Stimulated activated CD4-positive, alpha-beta T cell treated with anti-CD3 and anti-CD28 coated beads, Interleukin-15, amount 100 ng/mL, for 1 hour (primary cell): ENCODE measurements at places on chromosomes 4 and X.
A peak's percentile ranks its signal among the peaks of the same experiment; 100 is the strongest.

GRCh38 chr4:6696611-6697010 is 2.9 kb downstream of the S100P start:
- no peak for DNase-seq

GRCh38 chrX:102712981-102713625 is 855 bp downstream of the GPRASP2 start:
- DNase-seq, result no peak

- DNase-seq, result no peak
Measured at GRCh38 chrX:361231-362145, 25.2 kb downstream of the PPP2R3B start.

GRCh38 chr4:72352711-72353110 is 216.3 kb downstream of the ADAMTS3 start:
- DNase-seq, result no peak

GRCh38 chr4:21709031-21709430 is 239.5 kb downstream of the KCNIP4 start:
- no peak for DNase-seq

DNA sequence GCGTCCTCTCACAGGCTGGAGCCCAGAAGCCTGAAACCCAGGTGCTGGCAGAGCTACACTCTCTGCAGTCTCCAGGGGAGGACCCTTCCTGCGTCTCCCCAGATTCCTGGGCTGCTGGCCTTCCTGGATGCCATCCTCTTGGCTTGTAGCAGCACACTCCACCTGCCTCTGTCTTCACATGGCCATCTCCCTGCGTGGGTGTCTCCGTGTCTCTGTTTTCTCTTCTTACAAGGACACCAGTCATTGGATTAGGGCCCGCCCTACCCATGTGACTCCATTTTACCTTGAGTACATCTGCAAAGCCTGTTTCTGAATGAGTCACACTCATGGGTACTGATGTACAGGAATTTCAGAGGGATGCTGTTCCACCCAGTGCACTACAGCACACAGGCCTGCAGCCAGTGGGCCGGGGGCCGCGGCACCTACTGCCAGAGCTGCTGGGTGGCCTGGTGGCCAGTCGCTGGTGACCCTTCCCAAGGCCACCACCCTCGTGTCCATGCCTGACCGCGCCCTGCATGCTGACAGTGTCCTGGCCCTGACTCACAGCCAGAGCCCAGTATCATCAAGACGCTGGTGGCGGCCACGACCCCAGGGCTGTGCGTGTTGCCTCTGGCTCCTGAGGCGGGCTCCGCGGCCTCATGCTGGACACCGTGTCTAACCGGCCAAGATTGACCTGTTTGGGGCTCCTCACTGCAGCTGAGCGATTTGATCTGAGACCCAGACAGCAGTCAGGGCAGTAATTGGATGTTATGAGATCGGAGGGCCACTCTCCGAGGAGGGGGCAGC is 63.6 kb upstream of the NKX1-1 start:
- no peak for DNase-seq

GRCh38 chr4:168877511-168878491 is 132.3 kb downstream of the CBR4 start:
- DNase-seq, result no peak

DNA sequence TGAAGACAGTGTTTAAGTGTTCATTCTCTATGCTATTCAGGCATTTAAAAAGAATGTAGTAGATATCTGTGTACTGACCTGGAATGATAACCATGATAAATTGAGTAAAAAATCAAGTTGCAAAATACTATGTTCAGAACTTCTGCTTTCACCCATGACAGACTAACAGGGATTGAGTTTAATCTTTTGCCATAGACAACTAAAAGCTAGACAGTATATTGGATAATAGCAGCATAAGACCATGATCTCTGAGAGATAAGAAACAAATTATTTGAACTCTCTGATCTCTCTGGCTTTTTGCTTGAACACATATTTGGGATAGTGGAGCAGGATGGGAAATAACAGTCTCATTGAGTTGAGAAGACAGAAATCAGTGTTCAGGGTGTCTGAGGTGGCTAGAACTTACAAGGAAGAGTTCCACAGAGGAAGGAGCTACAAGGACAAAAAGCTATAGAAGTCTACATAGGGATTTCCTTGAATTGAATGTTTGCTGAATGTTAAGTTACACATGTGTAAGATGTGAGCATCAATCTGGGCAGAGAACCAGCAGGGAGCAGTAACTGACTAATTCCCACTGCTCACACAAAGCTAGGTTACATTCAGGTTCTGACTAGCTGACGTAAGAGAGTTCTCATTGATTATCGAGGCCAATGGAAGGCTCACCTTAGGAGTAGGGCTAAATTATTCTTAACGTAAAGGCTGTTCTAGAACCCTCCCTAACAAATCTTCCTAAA is 60.4 kb downstream of the SLC30A9 start:
- DNase-seq, result no peak

DNA sequence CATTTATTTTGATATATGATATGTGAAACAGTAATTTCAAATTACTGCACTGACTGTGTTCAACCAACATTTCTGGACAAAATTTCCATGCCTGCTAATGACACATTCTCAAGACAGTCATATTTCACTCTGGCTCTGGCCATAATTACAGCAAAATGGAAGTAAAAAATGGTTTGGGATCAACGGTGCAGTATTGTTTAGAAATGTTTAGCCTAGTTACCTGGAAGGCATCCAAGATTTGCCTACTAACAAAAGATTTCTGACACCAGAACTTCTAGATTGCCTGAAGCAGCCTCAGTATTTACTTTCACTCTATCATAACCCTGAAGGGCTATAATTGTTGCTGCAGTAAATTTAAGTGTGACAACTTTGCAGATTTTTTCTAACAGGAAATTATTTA is 416.3 kb downstream of the PCDH10 start:
- DNase-seq, result no peak

DNA sequence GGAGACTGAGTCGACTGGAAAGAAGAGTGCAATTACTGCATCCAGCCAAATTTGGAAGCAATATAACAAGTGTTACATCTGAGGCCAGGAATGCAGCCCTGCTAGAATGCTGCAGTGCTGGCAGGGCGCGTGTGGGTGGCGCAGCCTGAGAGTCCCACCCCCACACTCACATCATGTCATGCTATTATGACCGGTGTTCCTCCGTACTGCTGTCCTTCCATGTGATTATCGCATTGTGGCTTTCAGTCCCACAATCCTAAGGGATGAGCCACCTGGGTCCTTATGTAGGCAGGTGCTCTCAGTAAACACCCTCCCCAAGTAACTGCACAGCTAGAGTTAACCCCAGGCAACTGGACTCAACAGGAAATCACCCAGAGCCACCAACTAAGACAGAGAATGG is 122.6 kb upstream of the CPEB2 start:
- DNase-seq, result no peak

- no peak for DNase-seq
Measured at GRCh38 chrX:6149060-6149872, 79.4 kb downstream of the NLGN4X start.

GRCh38 chr4:159946983-159947615 is 844.2 kb downstream of the RAPGEF2 start:
- no peak for DNase-seq

DNA sequence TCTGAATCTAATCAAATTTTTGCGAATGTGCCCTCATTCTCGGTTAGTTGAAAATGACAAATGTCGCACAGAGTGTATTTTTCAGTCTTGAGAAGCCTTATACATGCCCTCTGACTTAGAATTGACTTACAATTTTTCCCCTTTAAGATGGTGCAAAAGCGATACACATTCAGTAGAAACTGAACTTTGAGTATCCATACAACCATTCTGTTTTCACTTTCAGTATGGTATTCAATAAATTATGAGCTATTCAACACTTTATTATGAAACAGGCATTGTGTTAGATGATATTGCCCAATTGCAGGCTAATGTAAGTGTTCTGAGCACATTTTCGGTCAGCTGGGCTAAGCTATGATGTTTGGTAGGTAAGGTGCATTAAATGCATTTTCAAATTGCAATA is 43.4 kb downstream of the SLC9A7 start:
- no peak for DNase-seq

DNA sequence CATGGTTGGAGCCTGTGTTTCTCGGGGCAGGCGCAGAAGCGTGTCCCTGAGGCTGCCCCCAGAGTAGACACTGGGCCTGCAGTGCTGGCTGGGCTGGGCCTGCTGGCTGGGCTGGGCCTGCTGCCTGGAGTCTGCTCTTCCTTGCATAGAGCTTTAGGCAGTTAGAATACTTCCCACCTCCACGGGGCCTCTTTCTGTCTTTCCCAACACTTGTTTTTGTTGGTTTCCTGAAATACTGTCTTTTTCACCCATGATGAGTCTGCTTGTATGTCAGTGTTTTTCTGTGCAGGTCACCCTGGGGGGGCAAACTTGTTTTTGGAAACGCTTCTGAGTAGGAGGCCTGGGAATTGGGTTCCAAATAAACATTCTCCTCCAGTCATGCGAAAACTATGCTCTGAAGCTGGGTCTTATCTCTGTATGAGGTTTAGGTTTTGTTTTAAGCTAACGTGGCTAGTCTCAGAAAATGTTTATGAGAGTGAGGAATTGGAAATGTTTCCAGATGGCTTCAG is 32.2 kb downstream of the TRMT44 start:
- DNase-seq, result no peak

GRCh38 chr4:70838666-70839588 is 763 bp downstream of the GRSF1 start:
- DNase-seq, result peak; percentile 31

- DNase-seq, result no peak
Measured at GRCh38 chr4:95272036-95272435, 276.7 kb downstream of the UNC5C start.

DNA sequence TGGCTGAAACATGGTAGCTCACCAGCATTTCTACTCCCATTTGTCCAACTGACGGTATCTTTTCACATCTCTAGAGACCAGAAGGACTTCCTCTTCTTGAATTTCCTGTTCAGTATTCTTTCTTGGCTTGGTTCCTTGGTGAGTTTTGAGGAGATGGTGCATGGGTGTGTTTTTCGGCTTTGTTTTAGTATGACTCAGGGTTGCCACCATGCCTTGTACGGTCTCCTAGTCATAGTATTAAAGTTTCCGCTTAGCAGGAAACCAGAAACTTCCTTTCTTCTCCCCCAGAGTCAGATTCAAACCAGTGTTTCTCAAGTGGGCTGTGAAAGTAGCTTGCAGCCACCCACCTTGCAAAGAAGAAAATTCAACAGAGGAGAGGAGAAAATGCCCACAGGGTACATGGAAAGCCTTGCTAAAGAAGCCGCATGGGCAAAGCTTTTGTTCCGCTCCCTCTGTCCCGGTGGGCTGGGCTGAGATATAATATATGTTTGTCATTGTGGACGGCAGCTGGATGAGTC is 5.7 kb downstream of the CD99 start:
- peak; percentile 30 for DNase-seq

DNA sequence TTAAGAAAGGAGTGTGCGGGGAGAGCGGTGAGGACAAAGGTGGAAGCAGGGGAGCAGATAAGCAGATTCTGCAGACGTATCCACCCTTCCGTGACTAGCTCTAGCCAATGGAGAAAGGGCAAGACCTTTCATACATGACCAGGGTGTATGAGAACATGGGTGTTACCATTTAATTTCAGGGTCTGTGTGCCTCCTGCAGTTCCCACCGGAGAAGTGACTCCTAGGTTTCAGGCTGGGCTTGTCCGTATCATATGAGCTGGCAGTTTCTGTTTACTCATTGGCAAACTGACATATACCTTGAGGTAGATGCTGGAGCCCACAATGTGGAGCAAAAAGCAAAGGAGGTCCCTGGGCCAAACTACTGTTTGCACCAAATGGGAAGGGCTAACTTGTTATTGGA is 6.8 kb downstream of the RBM47 start:
- no peak for DNase-seq
